ENCODE measurements at places on chromosomes 16 and 17. TPM values are rescaled to one million over a fixed set of nuclear protein-coding genes. Genes with fewer than 3 reads are reported as not detected.

DNA sequence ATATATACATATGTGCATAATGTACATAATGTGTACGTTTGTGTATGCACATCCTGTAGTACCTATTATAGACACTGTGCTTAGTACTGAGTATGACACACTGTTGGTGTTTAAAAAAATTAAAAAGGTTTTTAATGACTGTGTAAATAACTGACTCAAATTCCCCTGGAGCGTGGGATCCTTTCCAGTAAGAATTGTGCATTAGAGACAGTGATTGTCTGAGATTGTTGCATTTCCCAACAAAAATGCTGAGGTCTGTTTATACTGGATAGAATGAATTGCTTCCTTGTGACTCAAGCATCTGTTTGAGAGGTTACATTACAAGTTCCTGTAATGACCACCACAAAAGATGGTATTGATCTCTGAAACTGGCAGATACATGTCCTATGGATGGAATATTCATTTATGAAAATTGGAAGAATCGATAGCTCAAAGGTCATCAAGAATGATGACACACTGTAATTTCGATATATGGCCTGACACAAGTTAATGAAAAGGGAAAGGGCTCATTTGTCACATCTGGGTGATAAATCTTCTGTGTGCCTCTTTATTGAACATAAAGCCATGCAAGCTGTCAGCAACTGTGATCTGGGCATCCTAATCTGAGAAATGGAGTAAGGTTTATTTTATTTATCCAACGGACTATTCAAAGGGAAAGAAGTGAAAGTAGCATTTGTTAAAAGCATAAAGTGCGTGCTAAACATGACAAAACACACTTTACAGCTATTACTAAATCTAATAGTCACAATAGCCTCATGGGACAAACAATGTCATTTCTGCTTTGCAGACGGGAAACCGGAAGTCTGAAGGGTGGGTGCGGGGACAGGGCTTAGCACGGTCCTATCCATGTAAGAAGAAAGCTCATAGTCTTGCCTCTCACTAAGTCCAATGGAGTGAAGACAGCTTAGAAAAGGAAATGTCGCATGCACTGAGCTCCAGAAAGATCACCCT lies 228.8 kb downstream of the CDH11 start:
- H3K27ac ChIP-seq, result no peak overlapping the region
- no peak overlapping the region for H3K4me3 ChIP-seq
- H3K36me3 ChIP-seq, result no peaks in the 10 kb centered on the region
- no peak for DNase-seq
- H3K27me3 ChIP-seq, result no peaks in the 10 kb centered on the region

Gene SPEM2
- total RNA-seq, result not detected

- H3K4me3 ChIP-seq, result no peak overlapping the region
- no peaks in the 10 kb centered on the region for H3K27me3 ChIP-seq
- H3K36me3 ChIP-seq, result no peaks in the 10 kb centered on the region
- peaks cover 6% of the 10 kb centered on the region for H3K4me1 ChIP-seq
- DNase-seq, result no peak
Observed at GRCh38 chr17:31838636-31839225, 20.3 kb downstream of the COPRS start.

DNA sequence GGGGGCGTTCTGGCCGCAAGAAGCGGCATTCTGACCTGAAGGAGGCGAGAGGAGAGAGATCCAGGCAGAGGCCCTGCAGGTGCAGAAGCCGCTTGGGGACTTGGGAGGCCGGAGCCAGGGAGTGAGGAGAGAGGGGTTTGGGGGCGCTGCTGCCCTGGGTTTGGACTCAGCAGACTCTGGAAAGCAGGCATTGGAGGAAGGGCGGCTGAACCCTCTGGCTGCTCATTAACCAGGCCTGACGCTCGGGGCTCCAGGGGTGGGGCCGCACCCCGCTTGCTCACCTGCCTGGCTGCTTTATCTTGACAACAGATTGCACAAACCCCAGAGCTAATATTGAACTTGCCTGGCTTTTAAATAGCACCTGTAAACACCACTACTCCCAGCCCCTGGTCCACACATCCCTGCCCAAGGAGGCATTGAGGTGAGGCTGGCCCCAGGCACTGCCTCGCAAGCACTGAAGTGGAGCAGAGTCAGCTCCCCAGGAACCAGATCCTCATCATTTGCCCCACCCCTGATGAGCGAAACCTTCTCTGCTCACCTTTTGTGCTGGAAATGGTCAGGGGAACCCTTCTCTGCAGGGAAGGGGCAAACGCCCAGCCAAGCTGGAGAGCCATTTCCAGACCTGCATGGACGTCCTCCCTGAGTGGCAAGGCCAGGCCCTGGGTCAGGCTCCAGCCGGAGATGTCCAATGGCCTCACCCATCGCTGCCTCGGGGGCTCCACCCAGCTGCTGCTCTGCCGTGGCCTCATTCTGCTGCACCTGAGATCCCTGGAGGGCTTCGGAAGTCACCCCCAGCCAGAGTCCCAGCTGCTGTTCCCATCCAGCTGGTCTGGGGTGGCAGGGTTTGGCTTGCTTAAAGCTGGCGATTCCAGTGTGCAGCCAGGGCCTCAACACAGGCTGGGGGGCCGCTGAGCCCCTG lies 190.2 kb upstream of the GSE1 start:
- no peaks in the 10 kb centered on the region for H3K4me1 ChIP-seq
- H3K4me3 ChIP-seq, result no peak overlapping the region
- H3K36me3 ChIP-seq, result no peaks in the 10 kb centered on the region
- no peaks in the 10 kb centered on the region for H3K27me3 ChIP-seq
- no peak overlapping the region for H3K27ac ChIP-seq
- no peak for DNase-seq

GRCh38 chr16:54283725-54284318 lies 2.8 kb downstream of the IRX3 start:
- no peak overlapping the region for H3K27ac ChIP-seq
- H3K4me1 ChIP-seq, result no peaks in the 10 kb centered on the region
- no peaks in the 10 kb centered on the region for H3K36me3 ChIP-seq

Gene KCNG4
- not detected for total RNA-seq

- H3K4me1 ChIP-seq, result peaks cover 4% of the 10 kb centered on the region
- H3K27me3 ChIP-seq, result no peaks in the 10 kb centered on the region
- H3K36me3 ChIP-seq, result no peaks in the 10 kb centered on the region
- no peak overlapping the region for H3K4me3 ChIP-seq
Observed at GRCh38 chr17:58537266-58537665, 22.8 kb upstream of the MTMR4 start.

Gene NXPH3
- total RNA-seq, result not detected

DNA sequence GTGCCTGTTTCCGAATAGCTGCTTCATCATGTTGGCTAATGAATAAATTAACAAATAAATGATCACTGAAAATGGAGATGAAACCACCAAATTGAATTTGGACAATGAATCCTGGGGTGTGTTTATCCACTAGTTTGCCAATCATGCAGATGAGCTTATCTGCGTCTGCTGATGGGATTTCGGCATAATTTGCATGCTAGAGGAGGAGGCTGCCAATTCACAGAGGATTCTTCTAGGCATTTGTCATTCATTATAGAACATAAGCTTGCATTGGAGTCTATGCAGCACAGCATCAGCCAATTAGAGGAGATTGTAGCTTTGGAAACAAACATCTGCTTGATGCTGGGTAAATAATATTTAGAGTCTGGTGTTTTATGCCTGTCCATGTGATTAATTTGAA lies 123.1 kb downstream of the NPIPB5 start:
- DNase-seq, result no peak
- H3K27ac ChIP-seq, result no peak overlapping the region
- H3K4me3 ChIP-seq, result no peak overlapping the region
- no peaks in the 10 kb centered on the region for H3K36me3 ChIP-seq
- H3K27me3 ChIP-seq, result no peaks in the 10 kb centered on the region
- no peaks in the 10 kb centered on the region for H3K4me1 ChIP-seq

GRCh38 chr16:89593841-89594240 lies 18.3 kb downstream of the CPNE7 start:
- no peak overlapping the region for H3K27ac ChIP-seq
- DNase-seq, result peak; percentile 83
- H3K27me3 ChIP-seq, result no peaks in the 10 kb centered on the region

- no peaks in the 10 kb centered on the region for H3K4me1 ChIP-seq
- no peak overlapping the region for H3K4me3 ChIP-seq
- no peak for DNase-seq
- H3K36me3 ChIP-seq, result no peaks in the 10 kb centered on the region
- no peaks in the 10 kb centered on the region for H3K27me3 ChIP-seq
Observed at GRCh38 chr16:78249056-78249455, 149.6 kb downstream of the WWOX start.

GRCh38 chr16:2819179-2819938 lies 2.3 kb downstream of the PRSS21 start:
- H3K4me3 ChIP-seq, result no peak overlapping the region
- DNase-seq, result no peak
- H3K27me3 ChIP-seq, result no peaks in the 10 kb centered on the region
- H3K27ac ChIP-seq, result no peak overlapping the region

DNA sequence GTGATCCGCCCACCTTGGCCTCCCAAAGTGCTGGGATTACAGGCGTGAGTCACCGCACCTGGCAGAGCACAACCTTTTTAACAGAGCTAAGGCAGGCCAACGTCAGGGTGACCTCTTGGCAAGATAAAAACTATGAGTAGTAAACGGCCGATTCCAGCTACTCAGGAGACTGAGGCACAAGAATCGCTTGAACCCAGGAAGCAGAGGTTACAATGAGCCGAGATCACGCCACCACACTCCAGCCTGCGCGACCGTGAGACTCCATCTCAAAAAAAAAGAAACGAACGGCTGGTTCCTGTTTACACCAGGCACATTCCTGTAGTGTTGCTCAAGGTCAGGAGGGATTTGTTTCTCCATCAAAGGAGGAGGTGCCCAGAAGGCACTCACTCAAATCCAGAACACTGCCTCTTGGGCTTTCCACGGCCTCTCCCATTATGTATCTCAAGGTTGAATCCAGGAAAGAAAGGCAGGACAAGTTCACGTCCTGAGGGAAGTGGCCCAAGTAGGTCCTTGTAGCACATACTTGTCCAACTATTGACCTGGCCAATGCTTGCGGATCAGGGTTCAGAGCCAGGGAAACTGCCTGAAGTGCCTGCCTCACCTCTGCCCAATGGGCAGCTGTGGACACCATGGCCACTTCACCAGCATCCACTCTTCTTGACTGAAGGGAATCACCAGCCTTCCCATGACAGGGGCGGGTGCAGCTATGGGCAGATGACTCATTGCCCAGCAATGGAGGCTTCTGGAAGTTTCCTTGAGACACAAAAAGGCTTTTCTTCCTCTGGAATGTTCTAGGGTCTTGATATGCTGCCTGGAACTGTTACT lies 13.5 kb downstream of the KNOP1 start:
- no peaks in the 10 kb centered on the region for H3K27me3 ChIP-seq
- DNase-seq, result no peak
- no peaks in the 10 kb centered on the region for H3K4me1 ChIP-seq
- peaks cover 31% of the 10 kb centered on the region for H3K36me3 ChIP-seq
- H3K27ac ChIP-seq, result no peak overlapping the region
- H3K4me3 ChIP-seq, result no peak overlapping the region

DNA sequence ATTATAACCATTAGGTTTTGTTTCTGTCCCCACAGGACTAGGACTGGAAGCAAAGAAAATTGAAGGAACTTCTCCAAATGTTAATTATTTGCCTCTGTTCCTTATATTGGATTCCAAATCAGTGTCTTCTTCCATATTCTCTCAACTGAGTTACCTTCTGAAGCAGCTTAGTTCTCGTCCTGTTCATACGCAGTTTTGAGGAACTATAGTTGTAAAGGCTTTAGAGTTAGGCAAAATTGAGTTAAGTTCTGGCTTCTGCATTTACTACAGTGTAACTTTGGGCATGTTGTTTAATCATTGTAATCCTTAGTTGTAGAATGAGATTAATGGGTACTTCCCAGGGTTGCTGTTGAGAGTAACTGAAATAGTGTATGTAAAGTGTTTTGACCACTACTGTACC lies 11.2 kb downstream of the CBFB start:
- no peaks in the 10 kb centered on the region for H3K27me3 ChIP-seq
- DNase-seq, result no peak
- H3K27ac ChIP-seq, result no peak overlapping the region
- H3K4me1 ChIP-seq, result peaks cover 12% of the 10 kb centered on the region

Gene PRSS27
- 0.61 TPM for total RNA-seq

DNA sequence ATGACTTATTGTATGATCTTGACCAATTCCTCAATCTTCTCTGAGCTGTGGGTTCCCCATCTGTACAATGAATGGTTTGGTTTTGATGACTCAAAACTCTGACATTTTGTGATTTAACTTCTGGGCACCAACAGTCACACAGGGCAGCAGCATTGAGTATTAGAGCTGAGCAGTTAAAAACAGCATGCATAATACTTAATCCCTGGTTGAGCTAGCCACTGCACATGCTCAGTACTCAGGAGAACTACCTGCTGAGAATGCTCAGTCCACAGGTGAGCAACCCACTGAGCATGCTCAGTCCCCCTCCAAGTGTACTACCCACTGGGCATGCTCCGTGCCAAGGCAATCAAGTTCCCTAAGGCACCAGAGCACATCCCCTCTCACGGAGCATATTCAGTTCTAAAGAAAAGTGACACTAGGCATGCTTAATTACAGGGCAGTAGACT lies 68.7 kb downstream of the AIPL1 start:
- DNase-seq, result no peak
- H3K36me3 ChIP-seq, result no peaks in the 10 kb centered on the region
- no peak overlapping the region for H3K27ac ChIP-seq
- H3K4me3 ChIP-seq, result no peak overlapping the region

- H3K27me3 ChIP-seq, result no peaks in the 10 kb centered on the region
- no peak overlapping the region for H3K27ac ChIP-seq
- H3K36me3 ChIP-seq, result peaks cover 7% of the 10 kb centered on the region
- H3K4me1 ChIP-seq, result peaks cover 31% of the 10 kb centered on the region
- no peak for DNase-seq
- H3K4me3 ChIP-seq, result no peak overlapping the region
Observed at GRCh38 chr17:7259555-7259889, 2.8 kb downstream of the CLDN7 start.

DNA sequence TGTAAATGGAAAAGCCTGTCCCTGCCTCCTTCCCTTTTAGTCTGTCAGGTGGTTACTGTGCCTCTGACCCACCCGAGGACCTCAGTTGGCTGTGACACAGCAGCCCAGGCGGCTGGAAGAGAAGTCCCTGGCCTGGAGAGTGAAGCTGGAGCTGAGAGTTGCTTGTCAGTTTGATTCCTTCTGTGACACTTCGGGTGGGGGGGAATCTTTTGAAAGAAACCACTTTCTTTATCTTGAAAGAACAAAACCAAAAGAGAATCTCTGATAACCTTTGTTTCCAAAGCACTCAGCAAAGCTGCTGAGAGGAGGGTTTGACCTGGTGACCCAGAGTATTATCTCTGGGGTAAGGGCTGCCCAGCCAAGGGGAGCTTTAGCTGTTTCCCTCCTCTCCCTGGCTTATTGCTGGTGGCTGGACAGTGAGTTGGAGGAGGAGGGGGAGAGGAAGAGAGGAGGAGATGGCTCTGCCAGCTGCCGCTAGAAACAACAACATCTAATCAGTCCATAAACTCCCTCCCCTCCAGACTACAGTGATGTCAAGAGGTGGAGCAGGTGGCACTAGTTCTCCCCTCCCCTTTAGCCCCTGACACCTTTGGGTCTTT lies 34.0 kb downstream of the YPEL2 start:
- peak overlapping the region; percentile 15 for H3K4me3 ChIP-seq
- peaks cover 91% of the 10 kb centered on the region for H3K4me1 ChIP-seq
- no peaks in the 10 kb centered on the region for H3K27me3 ChIP-seq
